DMS53 (cell line): ENCODE measurements at places on chromosomes 1 and 21.

DNA sequence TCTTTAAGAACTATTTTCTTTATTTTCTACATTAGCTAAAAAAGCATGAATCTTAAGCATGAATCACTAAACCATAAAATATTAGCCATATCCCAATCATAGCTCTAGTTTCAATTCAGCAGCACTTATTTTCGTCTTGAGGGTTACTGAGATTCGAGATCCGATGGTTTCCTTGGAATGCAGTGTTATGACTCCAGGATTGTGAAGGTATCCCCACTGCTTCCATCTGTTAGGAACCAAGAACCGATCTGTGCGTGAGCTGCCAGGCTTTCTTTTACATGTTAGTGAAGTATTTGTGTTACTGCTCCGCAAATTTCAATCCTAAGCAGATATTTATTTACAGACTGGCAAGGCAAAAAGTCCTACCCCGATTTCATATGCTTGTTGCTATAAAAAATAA, 18.8 kb downstream of the TNFRSF9 start:
- no peak for DNase-seq

GRCh38 chr21:44353191-44353970, at the start of gene TRPM2:
Gene TRPM2 (plus strand): TSS chr21:44353621. CDS start chr21:44353701, 80 bp downstream.
- peak; percentile 19 for DNase-seq

DNA sequence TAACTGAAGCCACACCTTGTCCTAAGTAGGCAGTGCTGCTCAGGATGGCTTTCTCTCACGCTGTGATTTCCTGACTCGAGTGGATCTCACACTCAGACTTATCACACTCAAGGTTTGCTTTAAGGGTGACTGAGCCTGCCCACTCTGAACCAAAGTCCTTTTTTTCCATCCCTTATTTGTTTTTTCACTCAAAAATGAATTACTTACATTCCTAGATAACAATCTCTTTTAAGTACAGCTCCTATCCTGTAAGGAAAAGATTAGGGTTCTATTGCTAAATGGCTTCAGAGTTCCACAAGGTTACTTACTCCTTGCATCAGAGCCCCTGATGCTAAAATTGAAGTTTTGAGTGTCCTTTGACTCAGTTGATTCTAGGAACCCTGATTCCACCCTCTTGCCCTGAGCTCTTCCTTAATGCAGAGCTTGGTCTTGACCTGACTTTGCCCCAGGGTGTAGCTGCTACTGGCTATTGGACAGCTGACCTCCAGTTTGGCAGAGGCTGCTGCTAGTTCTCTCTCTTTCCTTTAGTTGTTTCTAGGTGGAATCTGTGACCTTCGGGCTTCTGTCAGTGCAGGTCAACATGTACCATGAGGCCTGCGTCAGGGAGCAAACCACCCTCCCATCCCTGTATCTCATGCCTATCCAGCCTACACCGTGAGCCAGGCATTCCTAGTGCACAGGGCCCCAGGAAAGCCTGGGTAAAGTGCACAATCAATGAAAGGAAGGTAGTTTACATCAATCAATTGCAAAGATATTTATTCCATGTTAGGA, 80.1 kb upstream of the CD55 start:
- no peak for DNase-seq

DNA sequence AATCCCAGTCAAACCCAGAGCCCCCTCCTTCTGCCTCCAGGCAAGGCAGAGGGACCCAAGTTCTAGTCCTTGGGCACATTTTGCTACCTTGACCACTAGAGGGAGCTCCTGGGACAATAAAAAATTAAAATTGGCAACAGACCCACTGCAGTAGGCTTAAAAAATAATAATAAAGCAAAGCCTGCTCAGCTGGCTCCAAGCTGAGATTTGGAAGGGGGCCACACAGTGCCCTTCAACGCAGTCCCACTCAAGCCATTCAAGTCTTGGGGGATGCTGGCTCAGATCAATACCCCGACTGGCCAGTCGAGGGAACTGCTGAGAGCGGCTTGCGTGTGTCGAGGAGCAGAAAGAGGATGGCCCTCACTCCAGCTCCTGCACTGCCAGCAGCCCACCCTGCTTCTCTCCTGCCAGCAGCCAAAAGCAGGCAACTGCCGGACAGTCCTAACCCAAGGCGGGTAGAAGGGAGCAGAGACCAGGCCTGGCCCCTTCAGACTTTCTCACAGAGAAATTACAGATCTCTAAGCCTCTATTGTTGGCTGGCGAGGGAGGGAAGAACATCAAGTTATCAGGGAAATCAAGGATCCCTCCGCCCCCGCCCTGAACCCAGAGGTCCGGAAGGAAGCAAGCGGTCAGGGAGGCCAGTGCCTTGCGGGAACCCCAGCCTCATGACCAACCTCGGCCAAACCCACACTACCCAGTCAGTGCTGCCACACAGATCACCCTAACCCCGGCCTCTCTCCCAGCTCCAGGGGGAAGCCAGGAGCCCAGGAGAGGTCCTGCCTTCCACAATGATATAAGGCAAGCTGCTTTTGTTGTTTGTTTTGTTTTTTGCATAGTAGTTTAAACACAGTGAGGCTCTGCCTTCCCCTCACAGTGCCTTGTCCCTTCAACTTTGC, 4.9 kb upstream of the ALDH4A1 start:
- peak; percentile 74 for DNase-seq

GRCh38 chr21:35488946-35489345, 439.8 kb upstream of the RUNX1 start:
- DNase-seq = no peak

DNA sequence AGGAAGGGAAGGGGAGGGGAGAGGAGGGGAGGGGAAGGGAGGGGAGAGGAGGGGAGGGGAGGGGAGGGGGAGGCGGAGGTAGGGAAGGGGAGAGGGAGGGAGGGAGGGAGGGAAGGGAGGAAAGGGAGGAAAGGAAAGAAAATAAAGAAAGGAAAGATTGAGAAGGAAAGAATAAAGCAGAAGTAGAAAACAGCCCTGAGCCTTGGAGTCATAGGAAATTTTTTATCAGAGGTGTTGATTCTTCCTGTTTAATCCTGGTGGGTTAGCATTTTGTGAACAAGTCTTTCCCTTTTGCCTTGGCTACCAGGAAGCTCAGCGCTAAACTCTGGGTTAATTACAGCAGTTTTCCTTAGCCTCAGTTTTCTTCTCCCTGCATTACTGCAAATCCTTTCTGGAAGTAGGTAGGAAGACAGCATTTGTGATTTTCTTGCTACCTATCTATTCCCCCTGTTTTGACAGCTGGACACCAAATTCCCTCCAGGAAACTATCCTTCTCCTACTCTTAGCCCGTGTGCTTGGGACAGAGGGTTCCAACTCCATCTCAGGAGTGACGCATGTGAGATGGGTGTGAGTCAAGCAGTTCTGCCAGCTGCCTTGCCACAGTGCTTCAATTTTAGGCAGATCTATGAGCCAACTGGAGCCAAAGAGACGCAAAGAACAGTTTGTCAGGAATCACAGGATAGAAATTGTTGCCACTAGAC, 26.9 kb downstream of the TOMM20 start:
- no peak for DNase-seq

DNA sequence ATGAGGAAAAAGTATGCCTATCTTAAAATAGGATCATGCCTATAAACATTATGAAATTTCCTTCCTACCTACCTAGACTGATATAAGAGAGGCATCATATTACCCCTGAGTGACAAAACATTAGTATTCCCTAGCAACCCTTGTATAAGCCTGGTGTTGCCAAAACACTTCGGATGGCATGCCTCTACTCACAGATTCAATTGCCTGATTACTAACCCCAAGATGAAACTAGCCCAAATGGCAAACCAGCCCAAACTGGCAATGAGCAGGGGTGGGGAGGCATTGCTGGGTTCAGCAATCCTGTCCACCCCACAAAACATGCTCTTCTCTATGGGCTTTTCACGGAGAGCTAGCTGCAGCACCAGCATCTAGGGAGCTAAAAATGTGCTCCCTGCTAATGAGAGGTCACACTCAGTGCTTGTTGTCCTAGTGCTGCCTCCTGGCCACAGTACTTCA, 13.9 kb downstream of the PALMD start:
- DNase-seq = peak; percentile 77

DNA sequence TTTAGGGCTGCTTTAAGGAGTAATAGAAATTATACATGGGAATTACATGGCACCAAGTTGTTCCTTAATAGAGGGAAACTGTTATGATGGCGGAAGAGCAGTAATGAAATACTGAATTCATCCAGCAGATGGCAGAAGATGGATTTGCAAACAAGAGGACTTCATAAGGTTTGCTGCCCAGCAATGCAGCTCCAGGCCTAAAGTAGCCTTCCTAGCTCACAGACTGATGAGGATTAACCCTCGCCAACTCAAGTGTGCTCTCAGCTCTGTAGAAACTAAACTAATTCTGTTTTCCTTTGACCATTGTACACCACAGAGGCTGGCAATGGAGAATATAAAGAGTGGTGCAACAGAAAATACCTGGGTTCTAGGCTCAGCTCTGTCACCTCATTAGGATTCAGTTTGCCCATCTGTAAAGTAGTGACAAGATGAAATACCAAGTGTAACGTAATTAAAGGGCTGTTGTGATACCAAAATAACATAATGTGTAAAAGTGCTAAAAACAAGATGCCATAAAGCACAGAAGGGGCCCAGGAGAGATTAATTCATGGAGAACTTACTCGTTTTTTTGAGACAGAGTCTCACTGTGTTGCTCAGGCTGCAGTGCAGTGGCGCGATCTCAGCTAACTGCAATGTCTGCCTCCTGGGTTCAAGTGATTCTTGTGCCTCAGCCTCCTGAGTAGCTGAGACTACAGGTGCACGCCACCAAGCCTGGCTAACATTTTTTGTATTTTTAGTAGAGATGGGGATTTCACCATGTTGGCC, 102.4 kb upstream of the SERBP1 start:
- peak; percentile 98 for DNase-seq

GRCh38 chr1:11851180-11851579, 3.6 kb upstream of the NPPA start:
- DNase-seq = no peak

DNA sequence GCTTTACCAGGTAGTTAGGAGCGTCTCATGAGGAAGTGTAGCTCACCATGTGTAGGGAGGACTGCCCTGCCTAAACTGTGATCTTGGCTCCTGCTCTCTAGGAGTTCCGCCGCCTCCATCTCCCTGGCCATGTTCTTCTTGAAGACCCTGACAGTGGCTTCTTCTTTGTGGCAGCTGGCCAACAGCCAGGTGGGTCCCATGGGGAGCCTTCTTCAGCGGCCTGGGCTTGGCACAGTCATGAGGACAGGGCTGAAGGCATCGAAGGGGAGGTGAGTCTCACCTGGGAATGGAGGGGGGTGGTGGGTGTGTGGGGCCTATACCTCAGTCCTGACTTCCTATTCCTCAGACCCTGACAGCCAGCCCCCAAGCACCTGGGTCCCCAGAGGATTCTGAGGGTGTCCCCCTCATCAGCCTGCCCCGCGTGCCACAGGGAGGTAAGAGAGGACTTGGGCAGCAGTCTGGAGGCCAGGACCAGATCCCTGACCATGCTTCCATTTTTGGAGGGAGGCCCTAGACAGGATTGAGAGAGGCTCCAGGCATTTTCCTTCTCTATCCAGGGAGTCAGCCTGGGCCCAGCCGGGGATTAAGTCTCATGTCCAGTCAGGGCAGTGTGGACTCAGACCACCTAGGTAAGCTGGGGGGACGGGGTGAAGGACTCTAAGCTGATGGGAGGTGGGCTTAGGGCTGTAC, 21.4 kb downstream of the HYI start:
- DNase-seq = no peak

GRCh38 chr1:112674986-112675727, 698 bp downstream of the MOV10 start:
- peak; percentile 74 for DNase-seq

GRCh38 chr1:100528871-100529270, 9.1 kb upstream of the GPR88 start:
- DNase-seq = no peak

- DNase-seq = no peak
Measured at GRCh38 chr21:44834231-44834950, 16.5 kb upstream of the SUMO3 start.

DNA sequence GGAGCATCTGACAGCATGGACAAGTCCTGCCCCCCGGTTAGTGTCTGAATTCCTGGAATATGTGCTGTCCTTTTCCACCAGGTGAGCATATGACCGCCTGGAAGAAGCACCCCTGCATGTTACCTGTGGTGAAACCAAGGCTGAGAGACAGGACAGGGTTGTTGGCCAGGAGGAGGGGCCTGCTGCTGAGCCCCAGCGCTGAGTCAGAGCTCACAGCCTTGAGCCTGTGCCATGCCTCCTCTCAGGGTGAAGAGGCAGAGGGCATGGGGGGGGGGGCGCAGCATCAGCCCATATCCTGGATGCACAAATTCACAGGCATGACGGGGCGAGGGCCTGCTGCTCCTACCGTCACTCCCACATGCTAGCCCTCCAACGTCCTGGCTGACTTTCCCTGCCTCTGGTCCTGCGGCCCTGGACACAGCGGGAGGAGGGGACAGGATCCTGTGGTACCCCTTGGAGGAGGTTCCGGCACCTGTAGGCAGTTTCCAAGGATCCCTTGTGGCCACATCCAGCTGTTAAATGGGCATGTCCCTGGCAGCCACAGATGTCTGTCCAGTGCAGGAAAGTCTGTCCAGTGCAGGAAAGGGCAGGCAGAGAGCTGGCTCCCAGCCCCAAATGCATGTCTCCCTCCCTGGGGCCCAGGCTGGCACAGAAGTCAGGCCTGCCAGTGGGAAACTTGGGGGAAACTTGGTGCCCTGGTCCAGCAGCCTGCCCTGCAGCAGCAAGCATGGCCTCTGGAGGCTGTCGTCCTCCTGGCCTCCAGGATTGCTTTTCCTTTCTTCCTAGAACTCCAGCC, 23.9 kb downstream of the TTC34 start:
- DNase-seq = no peak

DNA sequence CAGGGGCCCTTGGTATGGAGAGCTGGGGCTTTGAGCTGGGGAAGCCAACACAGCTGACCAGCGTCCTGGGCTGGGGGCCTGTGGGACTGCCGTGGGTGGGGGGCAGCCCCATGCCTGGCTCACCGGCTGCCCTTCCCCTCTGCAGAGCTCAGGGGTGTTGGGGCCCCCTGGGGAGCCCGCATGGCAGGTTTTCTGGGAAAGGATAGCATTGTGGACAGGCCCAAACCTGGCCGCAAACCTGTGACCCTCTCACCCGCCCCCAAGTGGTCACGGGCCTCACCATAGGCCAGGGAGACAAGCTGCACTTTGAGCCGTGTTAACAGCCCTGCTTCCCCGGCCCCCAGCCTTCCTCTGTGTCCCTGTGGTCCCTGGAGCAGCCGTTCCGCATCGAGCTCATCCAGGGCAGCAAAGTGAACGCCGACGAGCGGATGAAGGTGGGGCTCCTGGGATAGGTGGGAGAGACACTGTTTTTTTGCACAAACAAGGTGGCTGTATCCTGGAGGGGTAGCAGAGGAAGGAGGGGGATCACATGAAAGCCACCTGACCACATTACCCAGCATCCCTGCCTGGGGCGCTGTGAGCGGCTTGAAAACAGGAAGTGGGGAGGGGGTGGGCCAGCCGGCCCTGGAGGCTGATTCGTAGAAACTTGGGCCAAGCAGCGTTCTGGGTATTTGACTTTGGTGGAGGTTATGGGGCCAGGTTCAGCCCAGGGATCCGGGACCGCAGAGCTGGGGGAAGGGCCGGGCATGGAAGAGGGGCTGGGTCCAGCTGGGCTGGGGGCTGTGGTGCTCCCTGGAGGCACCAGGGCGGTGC, 65.9 kb downstream of the PIK3CD start:
- no peak for DNase-seq

GRCh38 chr1:157348538-157349480, 203.5 kb downstream of the FCRL5 start:
- DNase-seq = no peak
